ENCODE measurements at places on chromosomes 12 and 14.
A peak's percentile ranks its signal among the peaks of the same experiment; 100 is the strongest.

DNA sequence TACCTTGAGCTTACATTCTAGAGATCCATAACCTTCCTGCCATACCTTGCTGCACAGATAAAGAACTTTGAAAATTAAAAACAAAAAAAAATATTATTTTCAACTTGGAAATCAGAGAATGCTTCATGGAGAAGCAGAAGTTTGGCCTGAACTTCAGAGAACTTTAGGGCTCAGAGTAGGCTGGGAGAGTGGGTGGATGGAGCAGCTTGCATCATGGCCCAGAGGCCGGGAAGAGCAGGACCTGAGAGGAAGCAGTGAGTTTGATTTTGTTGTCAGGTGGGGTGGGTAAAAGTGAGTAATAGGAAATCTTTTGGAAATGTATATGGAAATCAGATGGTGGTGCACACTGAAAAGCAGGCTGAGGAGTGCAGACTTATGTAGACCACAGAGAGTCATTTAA lies 228.5 kb upstream of the KRR1 start:
- no peak for DNase-seq

GRCh38 chr14:55488204-55488603 lies 47.8 kb upstream of the TBPL2 start:
- DNase-seq: no peak

DNA sequence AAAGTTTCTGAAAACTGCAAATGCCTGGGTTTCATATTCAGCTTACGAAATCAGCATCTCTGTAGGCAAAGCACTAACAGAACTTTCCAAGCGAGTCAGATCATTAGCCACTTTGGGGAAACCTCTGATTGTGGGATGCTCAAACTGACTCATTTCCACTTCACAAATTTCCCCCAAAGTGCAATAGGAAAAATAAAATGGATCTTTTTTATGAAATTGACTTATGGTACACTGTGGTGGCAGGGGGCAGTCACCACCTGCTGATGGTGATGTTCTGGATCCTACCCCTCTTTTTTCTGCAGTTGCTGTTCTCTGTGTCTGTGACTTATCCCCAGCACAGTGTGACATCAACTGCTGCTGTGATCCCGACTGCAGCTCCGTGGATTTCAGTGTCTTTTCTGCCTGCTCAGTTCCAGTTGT lies 5.6 kb downstream of the TCTN1 start:
- peak; percentile 34 for DNase-seq

GRCh38 chr12:53613821-53614220 lies 12.4 kb downstream of the ATF7 start:
- no peak for DNase-seq

DNA sequence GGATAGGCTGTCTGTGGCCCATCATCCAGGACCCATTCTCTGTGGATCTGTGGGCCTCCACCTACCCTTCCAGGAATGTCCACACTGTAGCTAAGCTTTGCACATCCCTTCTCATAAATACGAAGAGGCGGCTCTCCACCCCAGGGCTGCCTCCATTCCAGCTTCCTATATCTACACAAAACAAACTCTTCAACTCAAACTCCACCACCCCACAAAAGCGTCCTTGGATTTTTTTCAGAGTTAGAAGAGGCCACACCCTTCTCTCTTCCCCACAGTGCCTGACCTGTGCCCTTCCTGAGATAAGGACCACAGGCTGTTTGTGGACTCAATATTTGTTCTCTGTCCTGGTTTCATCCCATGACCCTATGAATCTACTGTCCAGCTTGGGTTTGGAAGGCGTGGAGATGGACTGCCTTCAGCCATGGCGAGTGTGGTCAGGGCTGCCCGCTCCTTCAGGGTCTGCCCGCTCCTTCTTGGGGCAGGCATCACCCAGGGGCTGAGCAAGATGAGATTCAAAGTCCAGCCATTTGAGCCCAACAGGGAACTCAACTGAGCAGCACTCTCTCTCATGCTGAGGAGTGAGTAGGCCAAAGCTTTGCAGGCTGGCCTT lies 13.0 kb upstream of the SERPINA12 start:
- no peak for DNase-seq

GRCh38 chr12:108712925-108713203 lies 18.5 kb downstream of the CORO1C start:
- DNase-seq: no peak

Data from CD4-positive, alpha-beta T cell treated with Interleukin-15 for 1 hour (primary cell).